NCI-H187 treated with DMSO at 0.1 percent for 48 hours (cell line): ENCODE measurements at places on chromosomes 2 and 18.

GRCh38 chr18:30288662-30289414 lies 753.7 kb downstream of the DSC3 start:
- DNase-seq = no peak

DNA sequence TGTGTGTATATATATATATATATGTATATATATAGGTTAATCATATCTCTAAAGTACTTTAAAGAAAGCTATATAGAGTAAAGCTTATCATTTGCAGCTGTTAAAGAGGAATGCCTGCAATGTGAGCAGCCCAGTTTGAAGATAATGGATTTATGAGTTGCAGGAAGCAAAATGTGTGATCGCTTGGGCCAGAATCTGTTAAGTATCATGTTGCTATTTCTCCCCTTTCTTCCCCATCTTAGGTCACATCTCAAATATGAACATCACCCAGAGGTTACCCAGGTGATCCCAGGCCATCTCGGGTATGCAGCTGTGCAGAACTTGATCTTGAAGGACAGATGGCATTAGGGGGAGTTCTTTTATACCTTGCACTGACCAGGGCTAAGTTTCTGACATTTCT lies 316.5 kb downstream of the MTX2 start:
- no peak for DNase-seq

- no peak for DNase-seq
These were observed 704.9 kb downstream of the DCDC2C start for GRCh38 chr2:4408321-4408720.

GRCh38 chr2:157929871-157930667 lies 53.9 kb upstream of the ACVR1 start:
- no peak for DNase-seq

- no peak for DNase-seq
These were observed 22.3 kb downstream of the CUL3 start for GRCh38 chr2:224562831-224563230.

GRCh38 chr2:186806591-186806990 lies 42.4 kb downstream of the ZSWIM2 start:
- DNase-seq = no peak

GRCh38 chr2:227180770-227181169 lies 16.3 kb downstream of the COL4A3 start:
- no peak for DNase-seq

DNA sequence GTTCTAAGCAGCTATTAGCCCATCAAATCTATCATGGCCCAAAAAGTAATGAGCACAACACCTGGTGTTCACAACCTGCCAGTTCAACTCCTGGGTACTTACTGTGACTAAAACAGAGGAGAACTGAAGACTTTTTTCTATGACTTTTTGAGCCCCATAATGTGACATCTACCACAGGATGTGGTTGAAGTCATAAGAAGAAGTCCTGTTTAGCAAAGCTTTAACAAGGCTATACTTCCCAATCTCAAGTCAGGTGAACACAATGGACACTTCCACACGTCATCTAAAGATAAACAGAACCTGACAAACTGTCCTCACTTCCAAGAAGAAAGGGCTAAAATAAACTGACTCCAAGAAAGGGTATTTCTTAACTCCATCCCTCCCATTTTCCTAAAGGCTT lies 138.8 kb downstream of the ATAD2B start:
- DNase-seq = no peak

DNA sequence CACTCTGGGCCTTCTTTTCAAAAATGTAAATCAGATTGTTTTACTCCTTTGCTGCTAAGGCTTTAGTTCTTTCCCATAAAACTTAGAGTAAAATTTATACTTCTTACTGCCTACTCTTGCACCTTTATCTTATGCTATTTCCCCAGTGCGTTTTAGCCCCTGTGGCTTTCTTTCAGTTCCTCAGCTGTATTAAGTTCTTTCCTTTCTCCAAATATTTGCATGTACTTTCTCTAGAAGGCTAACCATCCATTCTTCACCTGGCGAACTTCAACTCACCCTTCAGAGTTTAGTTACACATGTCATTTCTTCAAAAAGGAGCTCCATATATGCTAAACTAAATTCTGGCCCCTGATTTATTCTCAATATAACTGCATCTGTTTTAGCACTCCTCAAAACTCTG lies 160.7 kb downstream of the FSHR start:
- DNase-seq = no peak

GRCh38 chr2:21070341-21071257 lies 26.7 kb upstream of the APOB start:
- no peak for DNase-seq

GRCh38 chr2:155424518-155424917 lies 726.0 kb downstream of the KCNJ3 start:
- DNase-seq = no peak
